ENCODE measurements at places on chromosomes 7 and 10.

DNA sequence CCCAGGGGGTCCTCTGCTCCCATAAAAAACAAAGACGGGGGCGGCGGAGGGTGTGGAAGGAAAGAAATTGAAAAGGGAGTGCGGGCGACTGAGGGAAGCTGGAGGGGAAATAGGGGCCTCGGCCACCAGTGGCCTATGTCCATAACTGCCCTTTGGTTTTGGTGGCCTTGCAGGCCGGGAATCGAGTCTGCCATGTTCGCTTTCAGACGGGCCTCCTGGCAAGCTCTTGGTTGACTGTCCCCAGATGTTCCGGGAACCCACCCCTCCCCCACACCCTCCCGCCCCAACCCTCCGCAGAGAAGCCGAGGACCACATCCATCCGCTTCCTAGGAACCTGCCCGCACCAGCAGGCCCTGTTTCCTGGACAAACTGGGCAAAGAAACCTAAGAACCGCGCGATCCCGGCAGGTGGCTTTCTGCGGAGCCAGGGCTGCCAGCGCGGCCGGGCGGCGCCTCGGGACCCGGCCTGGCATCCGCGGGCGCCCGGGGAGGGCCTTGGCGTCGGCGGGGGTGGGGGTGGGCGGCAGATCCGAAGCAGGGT, 20.0 kb upstream of the GATA3 start:
- H3K36me3 ChIP-seq: no peaks in the 10 kb centered on the region
- no peak overlapping the region for H3K4me3 ChIP-seq
- no peak overlapping the region for H3K27ac ChIP-seq
- peaks cover 23% of the 10 kb centered on the region for H3K4me1 ChIP-seq

DNA sequence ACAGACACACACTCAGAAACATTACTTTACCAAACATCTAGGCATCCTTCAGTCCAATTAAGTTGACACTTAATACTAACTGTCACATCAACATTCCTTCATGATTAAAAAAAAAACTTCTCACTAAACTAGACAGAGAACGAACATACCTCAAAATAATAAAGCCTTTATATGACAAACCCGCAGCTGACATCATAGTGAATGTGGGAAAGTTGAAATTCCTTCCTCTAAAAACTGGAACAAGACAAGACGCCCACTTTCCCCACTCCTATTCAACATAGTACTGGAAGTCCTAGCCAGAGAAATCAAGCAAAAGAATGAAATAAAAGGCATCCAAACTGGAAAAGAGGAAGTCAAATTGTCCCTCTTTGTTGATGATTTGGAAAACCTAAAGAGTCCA, 96.9 kb upstream of the PPP1R9A start:
- no peaks in the 10 kb centered on the region for H3K4me1 ChIP-seq
- H3K4me3 ChIP-seq: no peak overlapping the region
- no peak for DNase-seq
- H3K27ac ChIP-seq: no peak overlapping the region
- no peaks in the 10 kb centered on the region for H3K27me3 ChIP-seq

- H3K4me3 ChIP-seq: no peak overlapping the region
- peak overlapping the region; percentile 18 for H3K27ac ChIP-seq
- no peaks in the 10 kb centered on the region for H3K27me3 ChIP-seq
- DNase-seq: no peak
- H3K4me1 ChIP-seq: peaks cover 56% of the 10 kb centered on the region
These were observed 69.7 kb downstream of the VCL start for GRCh38 chr10:74067373-74068352.

DNA sequence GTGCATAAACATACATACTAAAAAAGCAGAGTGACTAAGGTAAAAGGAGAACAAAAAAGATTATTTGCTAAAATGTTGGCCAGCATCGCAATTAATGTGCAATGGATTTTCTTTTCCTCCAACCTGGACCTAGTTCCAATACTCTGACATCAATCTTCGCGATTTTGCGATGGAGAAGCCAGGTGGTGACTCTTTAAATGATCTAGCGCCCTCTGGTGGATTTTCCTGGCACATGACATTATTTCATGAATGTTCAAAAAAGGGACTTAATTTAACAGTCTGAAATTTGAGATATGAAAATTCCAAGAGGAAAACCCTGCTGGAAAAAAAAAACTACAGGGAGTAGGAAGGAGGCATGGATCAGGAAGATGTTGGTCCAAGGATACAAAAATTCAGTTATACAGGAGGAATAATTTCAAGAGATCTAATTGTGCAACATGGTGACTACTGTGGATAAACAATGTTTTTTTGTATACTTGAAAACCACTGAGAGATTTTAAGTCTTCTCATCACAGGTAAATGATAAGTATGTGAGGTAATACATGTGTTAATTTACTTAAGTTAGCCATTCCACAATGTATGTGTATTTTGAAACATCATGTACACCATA, 4.3 kb upstream of the KCNMA1 start:
- DNase-seq: peak; percentile 78
- peaks cover 6% of the 10 kb centered on the region for H3K36me3 ChIP-seq
- H3K4me1 ChIP-seq: peaks cover 4% of the 10 kb centered on the region
- no peak overlapping the region for H3K27ac ChIP-seq
- H3K4me3 ChIP-seq: no peak overlapping the region
- H3K27me3 ChIP-seq: peaks cover 46% of the 10 kb centered on the region

DNA sequence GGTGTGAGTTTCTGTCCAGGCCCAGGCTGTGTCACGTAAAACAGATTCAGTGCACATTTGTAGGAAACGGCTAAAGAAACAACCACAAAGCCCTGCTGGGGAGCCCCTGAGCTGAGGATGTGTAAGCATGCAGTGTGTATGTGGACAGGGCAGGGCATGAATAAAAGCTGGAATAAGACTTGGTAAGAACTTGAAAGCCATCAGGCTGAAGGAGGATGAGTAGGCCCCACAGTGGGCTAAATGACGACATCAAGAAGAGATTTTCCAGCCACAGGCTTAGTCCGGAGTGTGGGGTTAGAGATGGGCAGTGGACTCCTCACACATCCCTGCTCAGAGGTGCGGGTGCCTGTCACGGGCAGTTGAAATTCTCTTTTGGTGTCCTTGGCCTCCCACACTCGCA, 270.7 kb upstream of the BMPER start:
- DNase-seq: no peak
- H3K27me3 ChIP-seq: no peaks in the 10 kb centered on the region

DNA sequence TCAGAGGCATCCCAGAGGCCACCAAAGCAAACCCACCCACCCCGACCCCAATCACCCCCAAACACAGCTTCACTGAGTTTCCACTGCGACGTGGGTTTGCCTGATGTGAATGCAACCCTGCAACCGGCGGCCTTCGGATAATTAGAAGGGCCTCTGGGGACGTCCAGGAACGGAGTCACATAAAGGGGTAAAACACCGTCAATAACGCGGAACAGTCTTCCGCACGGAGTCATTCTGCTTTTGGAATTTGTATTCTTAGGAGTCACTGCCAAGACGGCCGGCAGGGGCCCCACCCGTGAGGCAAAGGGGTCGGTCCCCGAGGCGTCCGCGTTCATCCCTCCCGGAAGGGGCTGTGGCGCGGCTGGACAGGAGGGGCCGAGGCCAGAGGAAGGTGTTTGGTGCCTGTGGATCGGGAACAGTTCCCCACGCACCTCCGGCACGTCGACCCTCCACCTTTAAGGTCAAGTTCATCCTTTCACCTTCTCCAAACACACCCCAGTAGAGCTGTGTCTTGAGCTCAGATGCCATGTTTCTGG, 36.7 kb upstream of the PDGFA start:
- H3K4me3 ChIP-seq: no peak overlapping the region
- H3K36me3 ChIP-seq: peaks cover 4% of the 10 kb centered on the region
- no peak for DNase-seq
- H3K27me3 ChIP-seq: peaks cover 33% of the 10 kb centered on the region
- H3K27ac ChIP-seq: no peak overlapping the region

- H3K4me3 ChIP-seq: no peak overlapping the region
- peaks cover 17% of the 10 kb centered on the region for H3K36me3 ChIP-seq
- peaks cover 42% of the 10 kb centered on the region for H3K4me1 ChIP-seq
- no peak for DNase-seq
- no peak overlapping the region for H3K27ac ChIP-seq
These were observed 2.7 kb upstream of the CALML5 start for GRCh38 chr10:5502061-5502521.

- no peak for DNase-seq
- H3K4me1 ChIP-seq: no peaks in the 10 kb centered on the region
- H3K27ac ChIP-seq: no peak overlapping the region
- H3K4me3 ChIP-seq: no peak overlapping the region
- no peaks in the 10 kb centered on the region for H3K36me3 ChIP-seq
These were observed 56.7 kb upstream of the KIAA1217 start for GRCh38 chr10:24152270-24152669.

- H3K36me3 ChIP-seq: no peaks in the 10 kb centered on the region
- no peak for DNase-seq
- peaks cover 30% of the 10 kb centered on the region for H3K27me3 ChIP-seq
- H3K4me1 ChIP-seq: no peaks in the 10 kb centered on the region
These were observed 33.5 kb downstream of the FIGNL1 start for GRCh38 chr7:50416527-50417182.

Data from Calu3 (cell line).